ENCODE measurements at places on chromosomes 16 and 17.

DNA sequence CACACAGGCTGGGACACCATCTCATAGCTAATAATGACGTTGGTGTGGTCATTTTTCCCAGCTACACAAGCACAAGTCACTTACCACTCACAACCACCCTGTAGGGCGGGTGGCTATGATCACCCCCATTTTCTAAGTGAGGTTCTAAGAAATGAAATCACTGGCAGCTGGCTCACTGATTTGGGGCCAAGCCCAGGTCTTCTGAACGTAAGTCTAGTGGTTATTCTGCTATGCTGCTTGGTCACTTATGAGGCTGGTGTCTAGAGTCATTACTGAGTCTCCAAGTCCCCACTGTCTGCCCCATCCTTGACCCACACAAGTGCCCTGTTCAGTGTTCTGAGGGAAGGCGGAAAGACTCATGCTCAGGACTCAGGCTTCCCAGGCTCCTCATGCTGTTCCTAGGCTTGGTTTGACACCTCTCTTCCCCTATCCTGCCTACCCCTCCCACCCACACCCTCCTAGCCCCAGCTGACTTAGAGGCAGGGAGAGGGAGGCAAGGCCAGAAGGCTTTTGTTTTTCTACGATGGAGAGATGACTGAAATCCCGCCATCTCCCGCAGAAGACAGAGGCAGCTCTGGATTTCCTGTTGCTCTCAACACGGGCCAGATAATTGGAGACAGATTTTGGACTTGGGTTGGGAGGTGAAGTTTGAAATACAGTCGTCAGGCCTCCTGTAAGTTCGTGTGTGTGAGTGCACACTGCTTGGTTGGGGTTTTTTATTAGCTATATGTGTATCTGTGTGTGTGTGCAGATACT, 32.2 kb downstream of the FZD2 start:
- no peak for DNase-seq

- DNase-seq, result no peak
Measured at GRCh38 chr16:88722784-88723506, 16.6 kb downstream of the CTU2 start.

DNA sequence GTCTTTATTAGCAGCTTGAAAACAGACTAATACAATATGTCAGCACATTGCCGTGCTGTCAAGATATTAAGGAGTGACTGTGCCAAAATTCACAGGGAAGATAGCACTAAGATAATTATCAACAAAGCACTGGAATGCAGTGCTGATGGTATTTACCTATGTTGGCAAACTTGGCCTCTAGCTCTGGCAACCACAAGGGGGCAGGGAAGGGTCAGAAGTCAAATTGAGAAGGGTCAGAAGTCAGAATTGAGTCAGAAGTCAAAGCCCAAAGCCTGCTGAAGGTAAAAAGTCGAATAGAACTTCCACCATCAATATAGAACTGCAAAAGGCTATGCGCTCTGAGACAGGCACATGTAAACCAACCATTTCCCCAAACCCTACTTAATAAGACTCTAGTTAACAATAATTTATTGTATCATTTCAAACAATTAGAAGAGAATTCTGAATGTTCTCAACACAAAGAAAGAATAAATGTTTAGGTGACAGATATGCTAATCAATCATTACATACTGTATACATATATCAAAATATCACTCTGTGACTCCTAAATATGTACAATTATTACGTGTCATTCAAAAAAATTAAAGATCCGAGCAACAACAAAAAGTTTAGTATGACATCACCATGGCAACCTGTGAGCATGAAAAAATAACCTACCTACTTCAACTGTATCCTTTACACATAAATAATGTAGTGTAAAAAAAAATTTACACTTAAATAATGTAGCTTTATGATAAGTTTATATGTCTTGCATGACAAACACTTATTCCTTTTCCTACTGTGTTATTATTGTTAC, 916.1 kb downstream of the KCNJ2 start:
- DNase-seq, result no peak

GRCh38 chr16:8798174-8798527, 512 bp downstream of the PMM2 start:
- DNase-seq, result no peak

DNA sequence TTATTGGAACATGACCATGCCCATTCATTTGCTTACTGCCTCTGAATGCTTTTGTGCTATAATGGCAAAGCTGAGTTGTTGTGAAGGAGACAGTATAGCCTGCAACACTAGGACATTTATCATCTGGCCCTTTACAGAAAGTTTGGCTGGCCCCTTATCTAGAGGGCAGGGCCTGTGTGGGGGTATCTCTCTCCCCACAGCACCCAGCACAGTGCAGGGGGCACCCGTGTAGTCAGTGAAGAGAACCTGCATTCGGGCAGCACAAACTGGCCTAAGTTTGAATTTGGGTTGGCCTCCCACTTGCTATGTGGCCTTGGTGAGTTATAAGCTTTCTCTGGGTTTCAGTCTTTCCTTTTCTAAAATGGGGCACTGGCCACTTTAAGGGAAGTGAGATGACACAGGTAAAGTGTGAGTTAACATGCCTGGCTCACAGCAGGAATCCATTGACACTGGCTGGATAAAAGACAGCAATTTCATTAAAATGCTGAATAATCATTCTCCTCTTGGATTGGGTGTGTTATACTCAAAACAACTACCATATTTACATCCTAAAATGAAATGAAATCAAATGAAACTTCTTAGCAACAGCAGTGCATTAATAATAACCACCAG, 12.1 kb downstream of the UBE2O start:
- DNase-seq, result no peak

- DNase-seq, result no peak
Measured at GRCh38 chr17:52025236-52025635, 133.3 kb downstream of the CA10 start.

DNA sequence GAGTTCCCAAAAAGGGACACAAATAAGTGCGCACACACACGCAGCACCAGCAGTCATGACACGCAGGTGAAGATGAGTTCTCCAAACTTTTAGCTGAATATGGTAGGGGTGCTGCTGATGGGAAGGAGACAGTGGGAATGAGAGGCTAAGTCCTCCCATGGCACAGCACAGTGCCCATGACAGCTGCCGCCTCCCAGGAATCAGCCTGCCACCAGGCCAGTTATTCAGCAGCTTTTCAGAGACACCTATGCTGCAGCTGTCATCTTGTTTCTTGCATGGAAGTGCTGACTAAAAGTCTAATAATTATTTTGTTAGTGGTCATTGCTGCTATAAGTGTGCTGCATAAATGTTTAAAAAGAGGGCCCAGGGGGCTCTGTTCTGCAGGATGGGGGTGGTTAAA, 12.2 kb downstream of the WFIKKN2 start:
- no peak for DNase-seq

GRCh38 chr17:66313995-66314659, 11.7 kb downstream of the PRKCA start:
- DNase-seq, result no peak

DNA sequence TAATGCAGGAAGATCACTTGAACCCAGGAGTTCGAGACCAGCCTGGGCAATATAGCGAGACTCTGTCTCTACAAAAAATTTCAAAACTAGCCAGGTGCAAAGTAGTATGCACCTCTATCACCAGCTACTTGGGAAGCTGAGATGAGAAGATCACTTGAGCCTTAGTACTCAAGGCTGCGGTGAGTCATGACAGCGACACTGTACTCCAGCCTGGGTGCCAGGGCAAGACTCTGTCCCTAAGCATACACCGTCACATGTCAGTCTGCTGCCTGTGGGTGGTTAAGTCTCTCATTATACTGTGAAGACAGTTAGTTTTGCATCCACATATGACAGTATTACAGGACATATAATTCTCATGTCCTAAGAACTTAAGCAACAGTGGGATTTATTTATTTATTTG, 21.8 kb downstream of the NMRAL1 start:
- DNase-seq, result no peak

- DNase-seq, result no peak
Measured at GRCh38 chr17:59746849-59747445, 39.5 kb downstream of the VMP1 start.

- no peak for DNase-seq
Measured at GRCh38 chr17:48198950-48199541, 91.5 kb downstream of the SNX11 start.

- no peak for DNase-seq
Measured at GRCh38 chr16:11843206-11843605, 8.1 kb downstream of the RSL1D1 start.

- DNase-seq, result no peak
Measured at GRCh38 chr16:15613676-15614075, 29.3 kb downstream of the MARF1 start.

DNA sequence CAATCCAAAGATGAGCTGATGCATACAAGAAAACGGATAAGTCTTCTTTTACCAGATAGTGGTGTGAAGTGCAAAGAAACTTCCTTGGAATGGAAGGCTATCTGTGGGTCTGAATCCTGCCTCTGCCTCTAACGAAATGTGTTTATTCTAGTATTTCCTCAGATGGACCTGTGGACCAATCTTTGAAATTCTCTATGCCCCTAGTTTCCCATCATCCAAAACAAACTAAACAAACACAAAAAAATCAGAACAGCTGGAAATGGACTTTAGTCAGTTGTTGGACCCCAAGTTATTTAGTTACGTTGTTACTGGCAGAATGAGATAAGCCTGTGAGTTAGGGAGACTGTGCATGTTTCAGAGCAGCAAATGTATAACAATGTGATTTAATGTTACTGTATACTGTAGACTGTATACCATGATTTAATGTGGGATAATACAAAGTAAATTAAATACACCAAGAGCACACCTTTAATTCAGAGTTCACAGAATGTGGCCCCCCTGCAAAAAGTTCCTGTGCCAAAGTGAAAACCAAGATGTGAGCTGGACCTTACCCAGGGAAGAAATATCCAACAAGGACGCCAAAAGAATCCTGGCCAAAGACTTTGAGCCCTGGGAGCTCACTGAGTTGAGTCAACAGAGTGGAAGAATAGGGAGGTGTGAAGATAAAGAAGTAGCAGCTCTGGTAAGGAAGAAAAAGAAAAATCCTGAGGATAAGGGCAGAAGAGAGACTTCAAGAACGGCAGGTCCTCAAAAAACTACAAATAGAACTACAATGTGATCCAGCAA, 255.2 kb downstream of the CNTNAP4 start:
- no peak for DNase-seq

DNA sequence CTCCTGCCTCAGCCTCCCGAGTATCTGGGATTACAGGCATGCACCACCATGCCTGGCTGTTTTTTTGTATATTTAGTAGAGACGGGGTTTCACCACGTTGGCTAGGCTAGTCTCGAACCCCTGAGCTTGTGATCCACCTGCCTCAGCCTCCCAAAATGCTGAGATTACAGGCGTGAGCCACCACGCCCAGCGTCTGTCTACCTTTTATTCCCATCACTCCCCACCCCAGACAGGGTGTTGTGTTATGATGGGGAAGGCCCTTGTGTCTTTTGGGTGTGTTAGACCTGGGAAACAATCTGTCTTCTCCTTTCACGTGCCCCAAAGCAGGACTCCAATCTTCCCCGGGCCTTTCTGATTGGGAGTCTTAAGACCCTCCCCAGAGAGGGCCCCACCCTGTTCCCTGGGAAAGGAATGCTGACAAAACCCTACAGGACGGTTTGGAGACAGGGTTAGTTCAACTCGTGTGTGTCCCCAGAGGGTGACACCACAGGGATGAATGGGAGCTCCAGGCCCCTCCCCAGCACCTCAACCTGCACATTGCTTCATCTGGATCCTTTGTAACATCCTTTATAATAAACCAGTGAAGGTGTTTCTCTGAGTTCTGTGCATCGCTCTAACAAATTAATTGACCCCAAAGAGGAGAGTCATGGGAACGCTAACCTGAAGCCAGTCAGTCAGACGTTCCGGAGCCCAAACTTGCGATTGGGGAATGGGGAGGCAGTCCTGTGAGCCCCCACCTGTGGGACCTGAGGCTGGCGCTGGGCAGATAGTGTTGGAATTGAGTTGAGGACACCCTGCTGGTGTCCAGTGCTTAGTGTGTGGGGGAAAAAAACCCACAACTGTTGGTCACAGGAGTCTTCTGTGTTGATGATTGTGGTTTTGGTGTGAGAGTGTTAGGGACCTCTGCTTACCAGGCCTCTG, 3.2 kb upstream of the ELOB start:
- no peak for DNase-seq

DNA sequence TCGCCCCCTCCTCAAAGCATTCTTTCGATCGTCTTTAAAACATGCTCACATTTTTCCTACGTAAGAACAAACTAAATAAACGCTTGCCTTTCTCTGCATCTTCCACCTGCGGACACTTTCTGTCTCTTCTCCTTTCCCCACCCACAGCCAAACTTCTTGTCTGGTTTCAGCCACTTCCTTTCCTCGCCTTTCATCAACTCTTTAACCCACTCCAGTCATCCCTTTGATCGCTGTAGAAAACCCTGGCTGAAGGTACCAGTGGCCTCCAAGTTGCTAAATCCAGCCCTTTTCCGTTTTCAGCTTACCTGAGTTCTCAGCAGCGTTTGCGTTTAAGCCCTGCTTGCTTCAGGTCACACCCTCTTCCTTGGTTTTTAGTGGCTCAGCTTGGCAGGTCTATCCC, 483 bp downstream of the RPA1 start:
- no peak for DNase-seq

DNA sequence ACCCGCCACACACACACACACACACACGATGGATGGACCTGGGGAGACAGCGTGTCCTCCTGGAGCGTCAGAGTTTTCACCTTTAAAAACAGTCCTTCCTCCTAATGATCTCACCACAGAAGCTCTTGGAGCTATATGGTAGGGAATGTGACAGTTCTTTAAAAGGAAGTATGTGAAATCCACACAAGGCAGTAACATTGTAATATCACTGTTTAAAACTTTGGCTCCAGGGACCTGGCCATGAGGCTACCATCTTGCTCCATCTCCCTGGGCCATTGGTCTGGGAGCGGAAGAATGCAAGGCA, 302.4 kb downstream of the SOX9 start:
- no peak for DNase-seq

DNA sequence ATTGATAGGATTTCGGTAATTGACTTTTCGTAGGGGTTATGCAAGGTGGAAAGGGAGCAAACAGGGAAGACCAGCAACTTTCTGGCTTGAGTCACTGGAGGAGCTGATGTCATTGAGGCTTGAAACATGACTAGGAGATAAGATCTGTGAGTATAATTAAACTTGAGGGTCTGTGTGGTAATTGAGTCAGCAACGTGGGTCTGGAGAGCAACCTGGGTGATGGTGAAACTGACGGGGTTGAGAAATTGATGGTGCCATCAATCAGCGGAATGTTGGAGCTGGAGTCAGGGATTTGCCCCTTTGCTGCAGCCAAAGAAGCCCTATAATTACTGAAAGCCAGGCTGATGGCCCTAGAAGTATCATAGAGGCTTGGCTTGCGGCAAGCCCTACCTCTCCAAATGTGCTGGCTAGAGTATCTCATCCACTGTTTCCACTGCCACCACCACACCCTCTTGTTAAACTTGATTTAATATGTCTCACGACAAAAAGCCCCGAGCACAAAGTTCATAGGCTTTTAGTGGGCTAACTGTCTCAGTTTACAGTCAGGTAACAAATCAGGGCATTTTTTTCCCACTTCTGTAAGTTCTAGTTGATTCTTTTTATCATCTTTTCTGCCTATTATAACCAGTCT, 186.9 kb upstream of the ELAC2 start:
- no peak for DNase-seq

DNA sequence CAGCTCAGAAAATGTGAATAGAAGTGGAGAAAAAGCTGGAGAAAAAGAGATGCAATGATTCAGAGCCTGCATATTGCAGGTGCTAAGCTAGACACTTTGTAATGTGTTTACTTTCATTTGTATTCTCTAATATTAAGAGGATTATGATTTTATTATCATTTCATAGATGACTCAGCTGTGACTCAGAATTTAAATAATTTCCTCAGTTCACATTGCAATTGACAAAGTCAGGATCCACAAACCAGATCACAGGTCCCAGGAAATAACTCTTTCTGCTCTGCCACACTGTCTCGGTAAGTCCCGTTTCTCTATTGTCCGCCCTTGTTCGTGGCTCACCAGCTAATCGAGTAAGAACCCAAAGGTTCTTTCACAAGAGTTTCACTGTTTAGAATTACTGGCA, 235.4 kb upstream of the MON1B start:
- no peak for DNase-seq
